Hair follicle dermal papilla cell (primary cell): ENCODE measurements at places on chromosomes 3 and 15. TPM values are rescaled to one million over a fixed set of nuclear protein-coding genes. Genes with fewer than 3 reads are reported as not detected.

The ANXA2 gene
- 2,298 and 2,938 TPM in 2 replicates for total RNA-seq

The ANKUB1 gene
- 0.16 TPM in 1 of 2 replicates, not detected in the other for total RNA-seq

The ANKRD63 gene
- total RNA-seq: not detected in 2 replicates

The CLASP2 gene
- 34.9 and 40.4 TPM in 2 replicates for total RNA-seq

The WWTR1 gene
- total RNA-seq: 94.5 and 118 TPM in 2 replicates

The CCDC191 gene
- 3.6 TPM in 2 replicates for total RNA-seq

The STAC gene
- 14.3 and 22.9 TPM in 2 replicates for total RNA-seq

The STARD9 gene
- 19.8 and 25.8 TPM in 2 replicates for total RNA-seq

The STAB1 gene
- total RNA-seq: 0.73 and 1.1 TPM in 2 replicates

The NANOGP8 gene
- total RNA-seq: 0.32 TPM in 1 of 2 replicates, not detected in the other

The ACKR4 gene
- total RNA-seq: 86.3 and 170 TPM in 2 replicates

The NISCH gene
- 94.7 and 106 TPM in 2 replicates for total RNA-seq

The SETD2 gene
- total RNA-seq: 31.3 and 43.6 TPM in 2 replicates

The ATP8B4 gene
- 16.6 and 25.0 TPM in 2 replicates for total RNA-seq

The SPATA16 gene
- not detected in 2 replicates for total RNA-seq

The ZNF662 gene
- total RNA-seq: 4.3 and 6.7 TPM in 2 replicates

The HGD gene
- not detected in 2 replicates for total RNA-seq

The TSEN2 gene
- 14.3 and 22.4 TPM in 2 replicates for total RNA-seq

The GPR87 gene
- total RNA-seq: 0.16 TPM in 1 of 2 replicates, not detected in the other

The KBTBD13 gene
- not detected in 2 replicates for total RNA-seq

The GXYLT2 gene
- 37.8 and 48.0 TPM in 2 replicates for total RNA-seq

The TNFSF10 gene
- total RNA-seq: 2.7 and 2.8 TPM in 2 replicates

The MRAS gene
- total RNA-seq: 42.9 and 58.9 TPM in 2 replicates

The ADAMTS9 gene
- total RNA-seq: 5.8 and 10.2 TPM in 2 replicates

The CCR3 gene
- not detected in 2 replicates for total RNA-seq

The VGLL3 gene
- total RNA-seq: 495 and 584 TPM in 2 replicates

The NR1I2 gene
- total RNA-seq: 0.16 TPM in 1 of 2 replicates, not detected in the other

The ABTB1 gene
- 7.9 and 11.8 TPM in 2 replicates for total RNA-seq

The SKOR1 gene
- 0.24 and 0.49 TPM in 2 replicates for total RNA-seq

The RASGRP1 gene
- 0.24 and 0.32 TPM in 2 replicates for total RNA-seq

The EPB42 gene
- not detected in 2 replicates for total RNA-seq

The LMOD3 gene
- not detected in 2 replicates for total RNA-seq

The LRTM1 gene
- 0.49 TPM in 1 of 2 replicates, not detected in the other for total RNA-seq

The IGDCC3 gene
- under 0.01 and 0.16 TPM in 2 replicates for total RNA-seq

The TAMM41 gene
- total RNA-seq: 8.6 and 11.5 TPM in 2 replicates

The PTH1R gene
- total RNA-seq: 4.5 and 11.0 TPM in 2 replicates

The PARP14 gene
- total RNA-seq: 74.3 and 115 TPM in 2 replicates

The TEX55 gene
- not detected in 2 replicates for total RNA-seq

The PCSK6 gene
- 0.65 TPM in 1 of 2 replicates, not detected in the other for total RNA-seq

The LSG1 gene
- total RNA-seq: 33.2 and 38.9 TPM in 2 replicates

The LRRC49 gene
- 8.5 and 17.0 TPM in 2 replicates for total RNA-seq
